ENCODE measurements at places on chromosomes 12 and 14.

GRCh38 chr14:61403411-61403810 is 82.0 kb downstream of the PRKCH start:
- DNase-seq: no peak

- DNase-seq: no peak
Observed at GRCh38 chr14:69291891-69292561, 32.1 kb downstream of the GALNT16 start.

- no peak for DNase-seq
Observed at GRCh38 chr12:122123761-122124145, 45.2 kb downstream of the MLXIP start.

DNA sequence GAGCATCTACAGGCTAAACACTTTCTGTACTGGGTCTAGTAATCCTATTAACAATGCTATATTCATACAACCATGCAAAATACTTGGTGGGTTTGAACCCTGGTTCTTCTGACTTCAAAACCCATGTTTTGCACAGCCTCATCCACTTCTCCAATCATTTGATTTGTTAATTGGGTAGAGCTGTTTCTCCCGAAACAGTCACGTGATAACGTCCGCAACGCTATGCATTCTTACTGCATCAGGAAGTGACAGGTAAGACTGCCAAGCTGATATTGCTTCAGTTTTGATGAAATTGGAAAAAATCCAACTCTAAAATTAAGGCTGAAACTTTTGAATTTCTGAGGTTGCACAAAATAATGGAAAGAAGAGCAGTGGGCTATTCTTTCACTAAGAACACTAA is 30.4 kb upstream of the RNU6-7 start:
- no peak for DNase-seq

DNA sequence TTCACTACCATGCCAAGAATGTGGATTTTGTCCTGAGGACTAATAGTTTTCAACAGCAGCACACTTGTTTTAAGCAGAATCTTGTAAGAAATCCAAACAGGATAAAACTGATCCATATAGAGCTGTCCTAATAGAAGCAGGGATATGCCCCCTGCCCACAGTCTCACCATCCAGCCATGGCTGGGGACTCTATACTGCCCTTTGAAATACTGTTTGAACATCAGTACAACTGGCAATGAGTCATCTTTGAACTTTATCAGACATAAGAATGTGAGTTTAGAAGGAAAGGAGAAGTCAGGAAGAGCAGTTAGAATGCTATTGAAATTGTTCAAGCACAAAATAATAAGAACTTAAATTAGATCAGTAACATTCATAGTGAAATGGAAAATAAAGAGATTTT is 3.8 kb upstream of the C12orf42 start:
- DNase-seq: no peak

GRCh38 chr12:27968972-27969623 is 3.4 kb downstream of the PTHLH start:
- no peak for DNase-seq

DNA sequence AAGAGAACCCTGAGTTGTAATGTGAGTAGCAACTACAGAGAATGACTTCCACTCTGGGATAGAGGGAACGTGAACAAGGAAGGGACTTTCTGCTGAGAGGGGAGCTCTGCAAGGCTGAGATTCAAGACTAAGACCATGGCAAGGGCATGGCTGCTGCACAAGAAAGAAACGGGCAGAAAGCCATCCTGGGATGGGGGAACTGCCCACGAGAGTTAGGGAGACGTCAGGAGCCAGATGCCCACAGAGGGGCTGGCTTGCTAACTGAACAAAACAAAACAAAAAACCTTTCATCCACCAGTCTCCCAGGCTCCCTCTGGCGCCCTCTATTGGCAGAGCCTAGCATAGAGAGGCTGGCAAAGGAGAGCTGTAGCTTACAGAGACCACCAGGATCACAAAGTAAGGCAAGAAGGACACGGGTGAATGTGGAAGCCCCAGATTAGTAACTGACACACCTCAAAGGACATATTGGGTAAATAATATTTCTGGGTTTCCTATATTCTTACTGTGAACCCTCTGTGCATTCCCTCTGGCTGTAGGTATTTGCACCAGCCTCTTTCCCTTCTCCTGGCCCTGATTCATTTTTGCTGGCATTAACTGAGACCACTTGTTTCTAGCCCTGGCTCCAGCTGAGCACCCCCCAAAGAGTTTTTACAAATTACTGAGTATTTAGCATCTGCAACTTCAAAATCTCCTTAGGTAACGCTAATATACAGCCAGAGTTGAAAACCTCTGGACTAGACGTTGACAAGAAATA is 338.3 kb downstream of the EMP1 start:
- DNase-seq: peak; percentile 24

- DNase-seq: no peak
Observed at GRCh38 chr14:88079624-88080023, 74.7 kb downstream of the GPR65 start.

GRCh38 chr12:99810718-99811593 is 163.4 kb downstream of the GARIN6 start:
- DNase-seq: peak; percentile 35

DNA sequence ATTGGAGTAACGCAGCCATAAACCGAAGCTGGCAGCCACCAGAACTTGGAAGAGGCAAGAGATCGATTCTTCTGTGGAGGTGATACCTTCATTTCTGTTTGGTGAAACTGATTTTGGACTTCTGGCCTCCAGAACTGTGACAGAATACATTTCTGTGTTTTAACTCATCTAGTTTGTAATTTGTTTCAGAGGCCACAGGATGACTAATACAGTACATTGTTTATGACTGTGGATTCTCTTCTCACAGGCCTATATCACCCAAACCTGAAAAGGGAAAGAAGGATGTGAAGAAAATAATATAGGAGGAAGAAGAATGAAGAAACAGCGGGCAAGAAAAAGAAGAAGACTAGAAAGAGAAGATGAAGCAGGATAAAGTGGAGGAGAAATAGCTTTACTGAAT is 263.8 kb upstream of the DIO2 start:
- DNase-seq: no peak

DNA sequence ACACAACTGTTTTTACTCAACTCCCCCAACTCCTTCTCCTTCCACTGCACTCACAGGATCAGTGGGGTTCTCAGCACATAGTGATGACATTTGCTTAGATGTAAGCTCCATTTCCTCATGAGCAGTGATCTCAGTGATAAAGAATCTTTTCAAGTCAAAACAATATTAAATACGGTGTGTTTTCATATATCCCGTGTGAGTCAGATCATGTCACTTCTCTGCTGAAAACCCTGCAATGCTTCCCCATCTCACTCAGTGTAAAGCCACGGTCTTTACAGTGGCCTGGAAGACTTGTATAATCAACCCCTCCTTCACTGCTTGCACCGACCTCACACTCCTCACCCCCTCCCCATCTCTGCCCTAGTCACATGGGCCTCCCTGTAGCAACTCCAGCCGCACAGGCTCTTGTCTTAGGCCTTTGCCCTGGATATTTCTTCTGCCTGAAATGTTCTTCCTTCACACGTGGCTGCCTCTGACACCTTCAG is 149.7 kb upstream of the ARHGAP5 start:
- peak; percentile 36 for DNase-seq

DNA sequence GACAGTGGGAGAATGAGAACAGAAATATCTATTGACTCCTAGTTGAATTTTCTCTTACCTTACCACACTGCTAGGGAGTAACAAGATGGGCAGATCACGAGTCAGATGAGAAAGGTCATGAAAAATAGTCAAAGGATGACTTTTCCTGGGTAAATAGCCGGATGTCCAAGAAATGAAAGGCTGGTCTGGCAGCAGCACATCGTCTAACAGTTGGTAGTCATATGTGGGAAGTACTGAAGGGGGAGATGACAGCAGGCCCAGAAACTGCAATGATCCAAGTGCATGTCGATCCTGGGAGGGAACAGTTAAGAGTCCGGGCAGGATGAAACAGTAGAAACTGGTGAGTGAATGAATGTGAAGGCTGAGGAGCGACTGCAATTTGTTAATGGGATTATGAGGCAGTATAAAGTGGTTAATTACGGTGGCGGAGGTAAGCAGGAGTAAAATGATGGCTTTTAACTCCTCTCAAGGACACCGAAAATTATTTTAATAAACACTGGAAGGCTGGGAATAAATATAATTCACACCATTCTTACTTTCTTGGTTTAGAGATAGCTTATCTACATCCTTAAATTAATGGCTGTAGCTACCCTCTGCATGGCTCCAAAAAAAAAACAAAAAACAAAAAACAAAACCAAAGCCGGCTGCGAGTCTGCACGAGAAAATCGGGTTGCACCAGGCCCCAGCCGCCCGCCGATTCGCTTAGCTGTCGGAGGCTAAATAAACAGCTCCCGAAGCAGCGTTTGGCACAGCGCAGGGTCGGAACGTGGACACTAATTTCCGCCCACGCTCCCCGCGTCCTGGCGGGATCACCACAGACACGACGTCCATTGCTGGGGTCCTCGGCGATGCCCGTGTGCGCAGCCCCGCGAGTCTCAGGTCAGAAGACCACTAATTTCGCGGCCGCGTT is 1.0 kb upstream of the ERC1 start:
- DNase-seq: peak; percentile 20

DNA sequence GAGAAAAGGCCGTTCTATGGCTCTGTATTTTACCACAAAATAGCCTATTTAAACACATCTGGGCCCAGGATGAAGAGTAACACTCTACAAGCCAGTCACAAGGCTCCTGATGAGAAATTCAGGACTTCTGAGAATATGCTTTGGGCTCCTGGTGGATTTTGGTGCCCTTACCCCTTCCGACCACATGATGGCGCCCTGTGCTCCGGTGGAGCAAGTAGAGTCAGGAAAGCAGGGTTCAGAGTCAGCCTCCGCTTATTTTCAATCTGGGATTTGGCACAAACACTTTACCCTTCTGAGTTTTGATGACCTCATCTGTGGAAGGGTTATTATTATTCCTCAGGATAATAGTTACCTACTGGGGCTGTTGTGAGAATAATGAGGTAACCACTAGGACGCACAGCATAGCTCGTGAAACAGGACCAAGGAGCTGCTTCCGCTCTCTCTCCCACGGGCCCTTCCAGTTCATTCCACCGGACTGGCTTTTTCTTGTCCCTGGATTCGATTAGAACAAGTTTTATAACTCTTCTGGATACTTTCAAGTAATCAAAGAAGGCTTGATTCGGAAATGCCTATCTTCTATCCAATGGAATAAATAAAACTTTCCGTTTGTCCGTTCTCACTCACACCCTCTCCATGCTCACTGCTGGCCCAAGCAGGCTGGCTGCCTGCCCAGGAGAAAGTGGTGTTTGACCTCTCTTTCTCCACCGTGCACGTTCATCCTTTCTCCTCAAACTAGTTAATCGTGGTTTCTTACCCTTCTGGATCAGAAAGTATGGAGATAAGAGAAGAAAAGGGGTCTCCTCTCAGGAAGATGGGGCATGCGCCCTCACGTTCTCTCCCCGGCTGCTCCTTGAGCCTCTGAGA is 104.6 kb downstream of the GALC start:
- DNase-seq: no peak

DNA sequence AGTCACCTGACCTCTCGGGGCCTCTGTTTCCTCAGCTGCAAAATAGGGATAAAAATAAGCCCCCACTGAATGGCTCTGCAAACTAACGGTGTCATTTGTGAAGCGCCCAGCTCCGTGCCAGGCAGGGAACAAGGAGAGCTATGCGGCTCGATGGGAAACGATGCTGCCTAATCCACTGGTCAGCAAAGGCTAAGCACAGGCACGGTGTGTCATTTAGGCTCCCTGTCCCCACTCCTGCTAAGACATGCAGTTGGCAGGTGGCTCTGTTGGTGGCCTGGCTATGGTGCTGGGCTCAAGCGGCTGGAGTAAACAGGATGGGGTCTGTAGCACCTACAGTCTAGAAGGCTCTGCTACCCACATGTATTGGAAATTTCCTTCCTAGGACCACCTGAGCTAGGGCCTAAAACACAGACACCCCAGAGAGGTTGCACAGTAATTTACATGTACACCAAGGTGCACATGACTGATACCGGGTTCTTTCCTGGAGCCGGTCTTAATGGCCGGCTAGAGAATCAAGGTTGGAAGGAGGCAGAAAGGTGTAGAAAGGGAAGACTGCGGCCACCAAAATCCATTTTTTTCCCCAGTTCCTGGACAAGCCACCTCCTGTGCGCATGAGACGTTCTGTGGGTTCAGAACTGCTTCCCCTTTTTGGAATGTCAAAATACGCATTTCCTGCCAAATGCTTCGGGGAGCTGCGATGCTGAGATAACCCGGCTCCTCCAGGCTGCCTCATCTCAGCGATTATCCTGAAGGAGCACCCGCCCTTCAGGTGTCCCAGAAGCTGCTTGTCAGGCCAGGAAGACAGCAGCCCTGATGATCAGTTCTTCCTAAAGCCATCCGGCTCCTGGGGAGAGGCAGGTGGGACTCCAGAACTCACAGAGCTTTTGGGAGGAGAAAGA is 1.0 kb downstream of the CACNA2D4 start:
- no peak for DNase-seq

GRCh38 chr12:27996761-27997160 is 24.2 kb upstream of the PTHLH start:
- DNase-seq: no peak
